Activated CD4-positive, alpha-beta T cell treated with anti-CD3 and anti-CD28 coated beads, Interleukin-2, amount 10 ng/mL, durations not matched to agents 24 days and 14 days (primary cell): ENCODE measurements at places on chromosomes 1 and 21.

- no peak overlapping the region for H3K4me3 ChIP-seq
- H3K36me3 ChIP-seq: peaks cover 28% of the 10 kb centered on the region
Measured at GRCh38 chr1:11831945-11832725, 15.4 kb downstream of the NPPA start.

GRCh38 chr1:3073489-3074296, 4.7 kb downstream of the PRDM16 start:
- H3K36me3 ChIP-seq: no peaks in the 10 kb centered on the region
- H3K27ac ChIP-seq: no peak overlapping the region
- peaks cover 22% of the 10 kb centered on the region for H3K27me3 ChIP-seq
- H3K4me1 ChIP-seq: peaks cover 2% of the 10 kb centered on the region
- H3K4me3 ChIP-seq: no peak overlapping the region
- DNase-seq: no peak

DNA sequence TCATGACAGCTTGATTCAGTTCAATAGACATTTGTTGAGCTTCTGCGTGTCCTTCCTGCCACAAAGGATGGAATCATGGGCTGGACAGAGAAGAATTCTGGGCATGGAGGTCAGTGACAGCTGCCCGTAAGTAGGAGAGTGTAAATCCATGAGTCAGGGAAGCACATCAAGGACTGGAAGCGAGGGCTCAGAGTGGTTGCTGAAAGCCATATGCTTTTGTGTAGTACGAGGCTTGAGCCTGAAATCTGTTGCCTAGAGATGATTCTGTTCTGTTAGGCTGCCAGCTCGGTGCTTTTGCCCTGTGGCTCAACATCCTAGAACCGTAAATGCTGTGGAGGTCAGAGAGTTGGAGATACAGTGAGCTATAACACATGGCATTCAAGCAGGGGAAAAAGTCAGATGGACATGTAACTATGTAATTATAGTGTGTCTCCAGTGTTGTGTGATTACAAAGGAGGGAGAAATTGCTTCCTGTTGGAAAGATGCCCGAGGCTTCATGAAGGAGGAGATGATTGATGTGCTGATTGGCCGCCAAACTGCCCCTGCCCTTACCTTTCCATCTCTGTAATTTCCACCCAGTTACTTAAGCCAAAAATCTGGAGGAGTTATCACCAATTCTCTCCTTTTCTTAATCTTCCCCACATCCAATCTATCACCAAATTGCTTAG, 92.8 kb upstream of the CACNA1E start:
- H3K27me3 ChIP-seq: peaks cover 3% of the 10 kb centered on the region
- peaks cover 25% of the 10 kb centered on the region for H3K4me1 ChIP-seq
- no peak overlapping the region for H3K27ac ChIP-seq
- no peaks in the 10 kb centered on the region for H3K36me3 ChIP-seq
- DNase-seq: no peak
- H3K4me3 ChIP-seq: no peak overlapping the region

DNA sequence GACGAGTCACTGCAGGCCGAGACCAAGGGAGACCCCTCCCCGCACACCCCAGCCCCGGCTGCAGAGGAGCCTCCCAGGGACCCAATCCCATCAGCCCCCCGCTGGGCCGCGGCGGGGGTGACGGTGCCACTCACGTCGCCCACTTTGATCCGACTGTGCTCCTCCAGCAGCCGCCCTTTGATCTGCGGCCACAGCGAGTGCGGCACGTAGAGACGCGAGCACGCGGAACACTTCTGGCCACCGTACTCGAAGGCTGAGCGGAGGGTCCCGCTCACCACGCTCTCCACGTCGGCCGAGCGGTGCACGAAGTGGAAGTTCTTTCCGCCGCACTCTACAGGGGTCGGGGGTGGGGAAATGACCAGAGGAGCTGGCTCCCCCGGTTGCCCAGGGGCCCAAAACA, 17.8 kb upstream of the TAS1R2 start:
- H3K27me3 ChIP-seq: no peaks in the 10 kb centered on the region
- no peak for DNase-seq
- H3K4me3 ChIP-seq: no peak overlapping the region
- no peaks in the 10 kb centered on the region for H3K36me3 ChIP-seq
- H3K4me1 ChIP-seq: no peaks in the 10 kb centered on the region

- no peak overlapping the region for H3K4me3 ChIP-seq
- no peaks in the 10 kb centered on the region for H3K27me3 ChIP-seq
- H3K4me1 ChIP-seq: peaks cover 52% of the 10 kb centered on the region
- peaks cover 46% of the 10 kb centered on the region for H3K36me3 ChIP-seq
Measured at GRCh38 chr1:113804421-113805255, 7.6 kb downstream of the RSBN1 start.

DNA sequence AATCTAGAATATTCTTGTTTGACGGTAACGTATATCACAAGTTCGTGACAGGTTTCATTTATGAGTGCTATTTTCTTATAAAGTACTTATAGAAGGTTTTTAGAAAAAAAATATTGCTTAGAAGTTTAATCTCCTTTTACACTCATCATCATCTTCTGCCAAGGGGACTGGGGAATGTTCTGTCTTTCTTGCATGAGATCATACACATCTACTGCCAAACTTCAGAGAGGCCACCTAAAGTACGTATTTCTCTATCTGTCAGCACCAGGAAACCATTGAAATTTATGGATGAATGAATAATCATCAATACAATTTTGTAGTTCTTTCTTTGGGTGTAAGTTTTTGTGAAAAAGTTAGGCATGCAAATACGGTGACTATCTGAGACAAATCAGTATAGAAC, 245.8 kb downstream of the SPATA17 start:
- H3K4me3 ChIP-seq: no peak overlapping the region
- no peak for DNase-seq
- H3K36me3 ChIP-seq: no peaks in the 10 kb centered on the region
- H3K4me1 ChIP-seq: no peaks in the 10 kb centered on the region
